ENCODE measurements at places on chromosomes 4 and X. TPM values are rescaled to one million over a fixed set of nuclear protein-coding genes. Genes with fewer than 3 reads are reported as not detected.

DNA sequence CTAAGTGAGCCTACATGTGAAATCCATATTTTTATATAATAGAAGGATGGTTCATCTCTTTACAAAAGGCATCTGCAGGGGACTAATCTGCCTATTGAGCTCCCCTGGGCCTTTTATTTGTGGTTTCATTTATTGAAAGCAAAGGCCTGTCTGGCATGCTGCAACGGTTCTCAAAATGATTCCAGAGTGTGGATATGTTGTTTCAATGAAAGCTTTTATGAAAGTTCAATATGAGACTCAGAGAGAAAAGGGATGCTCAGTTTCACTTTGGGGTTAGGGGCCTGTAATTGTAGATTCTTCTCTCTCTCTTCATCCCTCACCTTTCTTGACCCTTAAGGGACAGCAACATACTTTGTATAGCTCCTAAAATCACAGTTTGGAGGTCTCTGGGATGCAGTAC, 204.2 kb upstream of the CASK start:
- no peaks in the 10 kb centered on the region for H3K27me3 ChIP-seq
- no peak for DNase-seq
- H3K4me3 ChIP-seq: no peak overlapping the region
- peaks cover 8% of the 10 kb centered on the region for H3K36me3 ChIP-seq
- peak overlapping the region; percentile 81 for H3K27ac ChIP-seq
- H3K4me1 ChIP-seq: peaks cover 43% of the 10 kb centered on the region

DNA sequence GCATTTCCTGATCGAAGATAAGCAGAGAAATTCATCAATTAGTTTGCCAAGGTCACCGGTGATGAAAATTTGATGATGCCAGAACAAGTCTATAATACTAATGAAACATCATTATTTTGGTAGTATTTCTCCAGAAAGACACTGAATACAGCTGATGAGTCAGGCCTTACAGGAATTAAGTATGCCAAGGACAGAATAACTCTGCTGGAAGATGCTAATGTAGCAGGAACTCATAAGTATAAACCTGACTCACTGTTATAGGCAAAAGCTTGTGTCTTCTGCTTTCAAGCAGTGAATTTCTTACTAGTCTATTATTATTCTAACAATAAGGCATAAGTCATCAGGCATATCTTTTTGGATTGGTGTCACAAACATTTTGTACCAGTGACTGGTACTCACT, 1825.1 kb upstream of the IGFBP7 start:
- H3K4me3 ChIP-seq: no peak overlapping the region
- H3K27ac ChIP-seq: no peak overlapping the region
- no peaks in the 10 kb centered on the region for H3K4me1 ChIP-seq
- DNase-seq: no peak

BTK gene
- total RNA-seq: 0.41 TPM

GRCh38 chr4:139826426-139826825, 160.8 kb downstream of the MGST2 start:
- H3K27ac ChIP-seq: no peak overlapping the region
- no peak overlapping the region for H3K4me3 ChIP-seq
- H3K27me3 ChIP-seq: peaks cover 10% of the 10 kb centered on the region
- H3K4me1 ChIP-seq: no peaks in the 10 kb centered on the region

DNA sequence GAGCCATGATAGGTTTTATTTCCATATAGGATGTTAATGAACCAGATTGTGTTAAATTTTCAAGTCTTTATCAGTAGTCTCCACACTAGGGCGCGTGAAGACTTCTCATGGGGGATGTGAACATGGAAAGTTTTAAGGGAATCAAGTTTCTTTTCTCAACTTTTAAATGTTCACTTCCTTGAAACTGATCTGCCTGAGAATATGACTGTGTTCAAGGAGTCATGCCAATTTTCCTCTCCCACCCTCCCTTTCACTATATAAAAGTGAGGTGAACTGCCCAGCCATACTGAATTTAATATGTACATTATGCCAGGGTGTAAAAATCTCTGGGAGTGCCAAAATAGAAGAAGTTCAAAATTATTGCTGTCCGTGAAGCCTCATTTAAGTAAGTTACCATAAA, 30.4 kb upstream of the HPGDS start:
- H3K27ac ChIP-seq: no peak overlapping the region
- H3K4me3 ChIP-seq: no peak overlapping the region
- H3K36me3 ChIP-seq: no peaks in the 10 kb centered on the region
- no peaks in the 10 kb centered on the region for H3K4me1 ChIP-seq

- H3K36me3 ChIP-seq: no peaks in the 10 kb centered on the region
- no peak overlapping the region for H3K27ac ChIP-seq
- DNase-seq: no peak
- H3K27me3 ChIP-seq: no peaks in the 10 kb centered on the region
- no peak overlapping the region for H3K4me3 ChIP-seq
- peaks cover 6% of the 10 kb centered on the region for H3K4me1 ChIP-seq
These were observed 57.9 kb downstream of the CFAP299 start for GRCh38 chr4:80393246-80393969.

All from activated CD8-positive, alpha-beta memory T cell treated with anti-CD3 and anti-CD28 coated beads, Interleukin-2, amount 10 ng/mL, durations not matched to agents 7 days and 5 days (primary cell).